ENCODE measurements at places on chromosomes 4 and X. TPM values are rescaled to one million over a fixed set of nuclear protein-coding genes. Genes with fewer than 3 reads are reported as not detected.

GRCh38 chrX:66360894-66361293 is 196.8 kb downstream of the HEPH start:
- H3K4me1 ChIP-seq: no peaks in the 10 kb centered on the region
- H3K4me3 ChIP-seq: no peak overlapping the region
- H3K27me3 ChIP-seq: no peaks in the 10 kb centered on the region
- H3K27ac ChIP-seq: no peak overlapping the region

- no peaks in the 10 kb centered on the region for H3K4me1 ChIP-seq
- H3K4me3 ChIP-seq: no peak overlapping the region
- no peak for DNase-seq
- H3K27me3 ChIP-seq: no peaks in the 10 kb centered on the region
- H3K27ac ChIP-seq: no peak overlapping the region
Observed at GRCh38 chrX:154296731-154297130, 1.1 kb downstream of the TKTL1 start.

- no peaks in the 10 kb centered on the region for H3K27me3 ChIP-seq
- DNase-seq: no peak
- H3K4me1 ChIP-seq: no peaks in the 10 kb centered on the region
- H3K4me3 ChIP-seq: no peak overlapping the region
Observed at GRCh38 chr4:22179124-22179874, 230.7 kb upstream of the KCNIP4 start.

- H3K27ac ChIP-seq: no peak overlapping the region
- H3K4me3 ChIP-seq: no peak overlapping the region
- no peaks in the 10 kb centered on the region for H3K4me1 ChIP-seq
Observed at GRCh38 chr4:155569960-155570515, 96.6 kb upstream of the GUCY1A1 start.

GRCh38 chrX:9786798-9787635 is 788 bp downstream of the SHROOM2 start:
- no peaks in the 10 kb centered on the region for H3K36me3 ChIP-seq
- H3K4me1 ChIP-seq: no peaks in the 10 kb centered on the region
- no peak overlapping the region for H3K27ac ChIP-seq
- H3K27me3 ChIP-seq: no peaks in the 10 kb centered on the region
- peak overlapping the region; percentile 58 for H3K4me3 ChIP-seq

The TEX13C gene
- not detected for total RNA-seq

GRCh38 chrX:155715141-155715540 is 102.4 kb upstream of the TMLHE start:
- no peaks in the 10 kb centered on the region for H3K36me3 ChIP-seq
- no peaks in the 10 kb centered on the region for H3K4me1 ChIP-seq
- H3K27ac ChIP-seq: no peak overlapping the region
- DNase-seq: peak; percentile 22
- H3K27me3 ChIP-seq: no peaks in the 10 kb centered on the region

DNA sequence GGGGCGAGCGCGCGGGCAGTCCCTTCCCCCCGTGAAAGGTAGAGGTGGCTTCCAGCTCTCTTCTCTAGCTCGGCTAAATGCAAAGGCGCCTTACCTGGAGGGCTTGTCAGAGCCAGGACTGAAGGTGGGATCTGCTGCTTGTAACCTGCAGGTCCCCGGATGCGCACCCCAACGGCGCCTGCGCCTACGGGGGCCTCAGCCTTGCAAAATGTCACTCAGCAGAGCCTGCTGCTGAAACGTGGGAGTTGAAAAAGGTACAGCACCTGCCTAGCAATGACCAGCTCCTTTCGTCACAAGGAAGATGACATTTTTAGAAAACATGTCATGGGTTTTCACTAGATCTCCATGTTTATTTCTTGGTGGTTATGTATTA is 583 bp downstream of the ABHD18 start:
- H3K27me3 ChIP-seq: no peaks in the 10 kb centered on the region
- DNase-seq: peak; percentile 80
- H3K36me3 ChIP-seq: no peaks in the 10 kb centered on the region
- peak overlapping the region; percentile 97 for H3K27ac ChIP-seq
- H3K4me1 ChIP-seq: peaks cover 5% of the 10 kb centered on the region

- H3K27ac ChIP-seq: no peak overlapping the region
- H3K36me3 ChIP-seq: no peaks in the 10 kb centered on the region
- no peaks in the 10 kb centered on the region for H3K27me3 ChIP-seq
- no peak overlapping the region for H3K4me3 ChIP-seq
Observed at GRCh38 chr4:152500800-152501434, 35.0 kb downstream of the FBXW7 start.

DNA sequence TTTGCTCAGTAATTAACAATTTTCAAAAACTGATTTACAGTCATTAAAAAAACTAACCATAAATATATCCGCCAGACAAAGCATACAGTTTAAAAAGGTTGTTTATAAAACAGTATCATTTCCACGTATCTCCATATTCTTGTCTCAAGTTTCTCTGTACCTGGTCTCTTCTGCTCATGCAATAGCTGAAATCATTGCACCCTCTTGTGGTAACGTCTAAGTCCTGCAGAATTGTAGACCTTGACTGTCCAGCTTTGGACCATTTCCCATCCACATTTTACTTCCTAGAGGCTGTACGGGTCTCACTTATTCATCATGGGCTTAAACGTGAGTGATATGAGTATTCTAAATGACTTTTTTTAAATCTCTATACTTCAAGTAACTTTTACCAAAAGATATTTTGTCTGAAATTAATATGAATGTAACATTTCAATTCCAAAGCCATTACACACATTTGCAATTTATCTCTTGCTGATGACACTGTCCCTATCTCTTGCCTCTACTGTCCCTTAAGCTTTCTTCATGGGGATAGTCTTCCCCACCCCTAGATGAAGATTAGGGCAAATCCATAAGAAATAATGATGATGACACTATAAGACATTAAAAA is 118.5 kb downstream of the BTC start:
- no peaks in the 10 kb centered on the region for H3K4me1 ChIP-seq
- no peaks in the 10 kb centered on the region for H3K27me3 ChIP-seq
- no peak overlapping the region for H3K4me3 ChIP-seq

- H3K4me3 ChIP-seq: no peak overlapping the region
- H3K4me1 ChIP-seq: no peaks in the 10 kb centered on the region
- no peaks in the 10 kb centered on the region for H3K27me3 ChIP-seq
- H3K36me3 ChIP-seq: no peaks in the 10 kb centered on the region
Observed at GRCh38 chrX:48043056-48043455, 28.4 kb downstream of the ZNF630 start.

The FAM149A gene
- 14.0 TPM for total RNA-seq

- no peak overlapping the region for H3K4me3 ChIP-seq
- H3K4me1 ChIP-seq: no peaks in the 10 kb centered on the region
- no peak for DNase-seq
- H3K36me3 ChIP-seq: no peaks in the 10 kb centered on the region
Observed at GRCh38 chrX:1167466-1167865, 45.0 kb downstream of the CRLF2 start.

DNA sequence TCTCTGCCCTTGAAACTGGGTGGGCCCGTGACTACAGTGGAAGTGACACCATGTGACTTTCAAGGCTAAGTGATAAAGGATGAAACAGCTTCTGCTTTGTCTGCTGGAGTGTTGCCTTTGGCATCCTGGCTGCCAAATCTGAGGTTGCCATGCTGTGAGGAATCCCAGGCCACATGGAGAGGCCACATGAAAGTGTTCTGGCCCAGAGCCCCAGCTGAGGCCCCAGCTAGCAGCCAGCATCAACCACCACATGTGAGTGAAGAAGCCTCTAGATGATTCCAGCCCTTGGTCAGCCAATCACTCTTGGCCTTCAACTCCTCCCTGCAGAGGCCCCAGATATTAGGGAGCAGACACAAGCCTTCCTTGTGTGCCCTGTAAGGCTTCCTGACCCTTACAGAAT is 94.4 kb upstream of the BCOR start:
- no peaks in the 10 kb centered on the region for H3K4me1 ChIP-seq
- no peak for DNase-seq
- no peak overlapping the region for H3K27ac ChIP-seq
- no peak overlapping the region for H3K4me3 ChIP-seq

The HSPA4L gene
- 2.0 TPM for total RNA-seq

The SYN1 gene
- total RNA-seq: not detected

The VCX3A gene
- total RNA-seq: not detected

- H3K36me3 ChIP-seq: no peaks in the 10 kb centered on the region
- H3K4me1 ChIP-seq: no peaks in the 10 kb centered on the region
- H3K27me3 ChIP-seq: no peaks in the 10 kb centered on the region
- H3K4me3 ChIP-seq: no peak overlapping the region
- no peak for DNase-seq
Observed at GRCh38 chr4:175616287-175616686, 195.8 kb downstream of the GPM6A start.

DNA sequence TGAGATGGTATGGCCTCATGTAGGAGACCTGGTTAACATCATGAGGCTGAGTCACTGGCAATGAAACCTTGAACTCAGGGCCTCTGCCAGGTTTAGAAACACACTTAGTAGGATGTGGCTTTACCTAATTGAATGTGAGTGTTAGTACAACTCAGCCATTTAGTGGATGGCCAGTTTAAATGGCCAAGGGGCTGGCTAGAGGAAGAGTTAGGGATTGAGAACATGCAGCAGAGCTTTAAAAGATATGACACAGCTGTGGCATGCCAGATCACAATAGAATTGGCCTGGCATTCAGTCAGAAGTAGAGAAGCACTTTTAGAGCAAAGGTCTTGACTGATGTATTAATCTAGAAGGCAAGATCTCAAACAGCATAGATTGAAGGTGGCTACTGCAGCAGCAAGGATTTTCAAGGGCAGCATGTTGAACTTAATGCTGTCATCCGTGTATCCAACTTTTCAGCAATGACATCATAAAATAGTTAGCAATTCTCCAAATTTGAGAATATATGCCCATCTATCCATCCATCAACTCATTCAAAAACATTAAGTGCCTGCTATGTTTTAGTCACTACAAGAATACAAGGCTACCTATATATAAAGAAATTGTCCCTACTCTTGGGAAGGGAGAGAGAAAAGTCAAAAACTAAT is 170.4 kb downstream of the FRAS1 start:
- H3K27me3 ChIP-seq: no peaks in the 10 kb centered on the region
- no peak for DNase-seq
- no peak overlapping the region for H3K4me3 ChIP-seq
- H3K36me3 ChIP-seq: no peaks in the 10 kb centered on the region
- no peaks in the 10 kb centered on the region for H3K4me1 ChIP-seq
- no peak overlapping the region for H3K27ac ChIP-seq

The ART3 gene
- not detected for total RNA-seq

GRCh38 chr4:109049926-109050325 is 252.5 kb downstream of the COL25A1 start:
- no peak overlapping the region for H3K4me3 ChIP-seq
- no peak overlapping the region for H3K27ac ChIP-seq
- H3K27me3 ChIP-seq: no peaks in the 10 kb centered on the region
- H3K4me1 ChIP-seq: no peaks in the 10 kb centered on the region
- H3K36me3 ChIP-seq: no peaks in the 10 kb centered on the region

The SPANXA2 gene
- not detected for total RNA-seq

DNA sequence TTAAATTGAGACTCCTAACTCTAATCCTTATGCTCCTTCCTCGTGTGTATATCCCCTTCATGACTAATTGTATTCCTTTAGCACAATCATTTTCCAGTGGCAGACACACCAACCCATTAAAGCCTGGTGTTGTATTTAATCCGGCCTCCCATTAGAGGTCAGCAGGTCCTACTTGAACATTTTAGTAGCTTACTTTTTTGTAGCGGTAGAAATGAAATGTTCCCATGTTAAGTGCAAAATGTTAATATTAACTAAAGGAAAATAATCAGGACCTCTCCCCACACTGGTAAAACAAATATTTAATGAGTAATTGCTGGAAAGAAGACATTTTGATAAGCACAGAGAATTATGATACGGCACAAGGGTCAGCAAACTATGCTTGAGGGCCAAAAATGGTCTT is 3.4 kb downstream of the RAB33B start:
- H3K27me3 ChIP-seq: no peaks in the 10 kb centered on the region
- H3K4me1 ChIP-seq: no peaks in the 10 kb centered on the region
- H3K27ac ChIP-seq: no peak overlapping the region
- H3K4me3 ChIP-seq: no peak overlapping the region

GRCh38 chr4:161208564-161208963 is 955.2 kb downstream of the FSTL5 start:
- H3K27me3 ChIP-seq: no peaks in the 10 kb centered on the region
- no peaks in the 10 kb centered on the region for H3K4me1 ChIP-seq
- no peak overlapping the region for H3K4me3 ChIP-seq

The CNGA1 gene
- total RNA-seq: 11.7 TPM

GRCh38 chr4:683982-684622 is 4.8 kb downstream of the SLC49A3 start:
- peaks cover 19% of the 10 kb centered on the region for H3K4me1 ChIP-seq
- H3K27me3 ChIP-seq: no peaks in the 10 kb centered on the region
- H3K4me3 ChIP-seq: no peak overlapping the region
- no peak for DNase-seq
- no peak overlapping the region for H3K27ac ChIP-seq

The HTT-AS gene
- not detected for total RNA-seq

- H3K27me3 ChIP-seq: no peaks in the 10 kb centered on the region
- H3K27ac ChIP-seq: no peak overlapping the region
- no peak for DNase-seq
- no peaks in the 10 kb centered on the region for H3K36me3 ChIP-seq
- no peaks in the 10 kb centered on the region for H3K4me1 ChIP-seq
Observed at GRCh38 chrX:152896450-152896849, 1.4 kb upstream of the ZNF185 start.

The IL13RA2 gene
- not detected for total RNA-seq

The FHDC1 gene
- 32.8 TPM for total RNA-seq

DNA sequence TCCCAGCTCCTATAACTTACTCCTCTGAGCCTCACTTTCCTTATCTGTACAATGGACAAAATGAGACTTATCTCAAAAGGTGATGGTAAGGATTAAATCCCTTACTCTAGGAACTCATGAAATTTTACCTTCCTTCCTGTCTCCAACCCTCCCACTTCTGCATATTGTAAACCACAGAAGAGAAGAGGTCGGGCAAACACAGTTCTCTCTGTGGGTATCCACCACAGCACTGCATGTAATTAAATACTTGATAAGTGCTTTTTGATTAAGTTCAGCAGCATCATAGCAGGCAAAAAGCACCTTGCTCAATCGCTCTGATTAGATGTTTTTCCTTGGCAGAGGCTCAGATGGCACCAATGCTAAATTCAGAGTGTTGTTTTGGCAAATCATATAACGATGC is 17.3 kb upstream of the TMEM192 start:
- no peak overlapping the region for H3K4me3 ChIP-seq
- no peaks in the 10 kb centered on the region for H3K36me3 ChIP-seq
- H3K4me1 ChIP-seq: no peaks in the 10 kb centered on the region
- DNase-seq: no peak
- no peaks in the 10 kb centered on the region for H3K27me3 ChIP-seq

DNA sequence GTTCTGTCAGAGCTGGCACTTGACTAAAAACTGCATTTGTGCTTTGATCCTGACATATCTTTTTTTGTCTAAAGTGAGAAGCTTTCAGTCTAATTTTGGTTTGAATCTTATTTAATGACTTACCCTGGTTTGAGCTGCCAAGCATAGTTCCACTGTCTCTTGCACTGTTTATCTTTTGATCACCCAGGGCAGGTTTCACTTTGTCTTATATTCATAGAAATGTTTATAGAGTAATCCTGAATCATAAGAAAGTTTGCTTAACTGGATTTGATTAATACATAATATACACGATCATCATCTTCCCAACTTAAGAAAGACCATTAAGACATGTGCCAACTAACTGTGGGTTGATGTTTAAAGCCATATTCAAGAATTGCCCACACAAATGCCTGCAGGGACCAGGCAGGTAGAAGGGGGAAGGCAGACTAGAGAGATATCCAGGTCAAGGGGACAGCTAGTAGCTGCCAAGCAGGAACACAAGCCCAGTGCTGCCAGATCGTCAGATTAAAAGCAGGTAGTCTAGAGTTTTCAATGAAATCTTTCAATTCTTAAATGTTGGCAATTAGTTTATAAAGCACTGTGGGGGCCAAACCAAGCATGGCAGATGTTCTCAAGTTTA is 1.9 kb downstream of the GK start:
- DNase-seq: no peak
- no peaks in the 10 kb centered on the region for H3K36me3 ChIP-seq
- no peaks in the 10 kb centered on the region for H3K27me3 ChIP-seq
- H3K4me1 ChIP-seq: no peaks in the 10 kb centered on the region
- H3K4me3 ChIP-seq: no peak overlapping the region
- H3K27ac ChIP-seq: no peak overlapping the region

Measured in Peyer's patch (tissue), 4 donors.